ENCODE measurements at places on chromosomes 5 and 9.

- no peak for DNase-seq
These were observed 454.3 kb downstream of the TLE1 start for GRCh38 chr9:81234924-81235610.

GRCh38 chr5:54874337-54875021 lies 110.9 kb downstream of the ESM1 start:
- DNase-seq: peak; percentile 12

- no peak for DNase-seq
These were observed 109.4 kb downstream of the ANKRD55 start for GRCh38 chr5:56123531-56124243.

DNA sequence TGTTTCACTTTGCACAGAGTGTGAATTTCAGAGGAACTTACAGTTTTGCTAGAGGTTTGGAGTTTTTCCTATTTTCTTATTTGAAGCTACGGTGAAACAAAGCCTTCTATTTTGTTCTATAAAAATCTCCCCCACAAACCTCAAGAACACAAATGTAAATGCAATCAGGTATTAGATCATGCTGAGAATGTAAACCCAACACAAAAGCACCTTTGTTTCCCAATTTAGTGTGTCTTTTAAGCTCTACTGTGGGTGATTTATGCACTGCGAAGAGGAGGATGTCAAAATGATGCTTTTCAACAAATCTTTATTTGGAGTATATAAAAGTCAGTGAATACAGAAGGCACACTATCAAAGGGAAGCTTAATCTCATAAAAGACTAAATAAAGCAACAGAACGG lies 4.3 kb upstream of the DRD1 start:
- DNase-seq: no peak

- DNase-seq: no peak
These were observed 128.7 kb downstream of the NIPBL start for GRCh38 chr5:37005252-37005651.

GRCh38 chr9:104961238-104961637 lies 33.3 kb upstream of the ABCA1 start:
- no peak for DNase-seq

DNA sequence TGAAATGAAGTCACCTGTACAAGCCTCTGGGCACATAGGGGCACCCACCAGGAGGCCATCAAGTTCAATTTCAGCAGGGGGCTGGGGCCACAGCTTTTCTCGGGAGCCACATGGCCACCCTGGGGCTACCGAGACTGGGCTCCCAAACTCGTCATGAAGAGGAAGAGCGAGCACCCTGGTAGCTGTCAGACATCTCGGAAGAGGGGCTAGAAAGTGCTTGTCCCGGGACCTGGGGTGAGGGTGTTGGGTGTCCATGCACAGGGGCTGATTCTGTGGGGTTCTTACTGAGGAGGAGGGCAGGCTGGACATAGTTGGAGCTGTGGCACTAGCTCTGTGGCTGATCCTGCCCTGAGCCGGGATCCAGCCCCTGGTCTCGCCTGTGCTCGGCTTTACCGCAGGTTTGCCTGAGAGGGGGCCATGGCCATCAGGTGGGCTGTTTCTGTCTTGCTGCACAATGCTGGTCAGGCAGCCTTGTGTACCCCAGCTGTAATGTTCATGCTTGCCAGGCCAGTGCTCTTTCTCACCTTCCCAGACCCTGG lies 70.3 kb downstream of the PHF2 start:
- no peak for DNase-seq

DNA sequence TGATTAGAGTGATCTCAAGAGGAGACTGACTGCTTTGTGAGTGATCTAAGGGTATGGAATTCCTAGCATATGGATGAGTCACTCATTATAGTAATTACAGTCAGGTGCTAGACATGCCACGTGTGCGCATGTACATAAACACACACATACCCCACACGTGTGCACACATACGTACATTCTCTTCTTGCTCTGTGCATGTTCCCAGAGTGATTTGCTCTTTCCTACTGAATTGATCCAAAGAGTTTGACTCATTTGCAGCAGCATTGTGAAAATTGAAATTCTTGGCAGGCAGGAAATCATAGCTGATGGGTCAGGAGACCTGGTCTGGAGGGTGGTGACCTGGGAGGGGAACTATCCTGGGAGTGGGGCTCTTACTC lies 63.8 kb downstream of the ANGPTL2 start:
- no peak for DNase-seq

GRCh38 chr9:136311051-136312008 lies 7.4 kb upstream of the CCDC187 start:
- no peak for DNase-seq

- DNase-seq: no peak
These were observed 256.3 kb downstream of the SMARCA2 start for GRCh38 chr9:2271426-2271825.

- no peak for DNase-seq
These were observed 69.3 kb downstream of the SGCD start for GRCh38 chr5:156396063-156396829.

- no peak for DNase-seq
These were observed 263.5 kb downstream of the NTRK2 start for GRCh38 chr9:84932915-84933527.

DNA sequence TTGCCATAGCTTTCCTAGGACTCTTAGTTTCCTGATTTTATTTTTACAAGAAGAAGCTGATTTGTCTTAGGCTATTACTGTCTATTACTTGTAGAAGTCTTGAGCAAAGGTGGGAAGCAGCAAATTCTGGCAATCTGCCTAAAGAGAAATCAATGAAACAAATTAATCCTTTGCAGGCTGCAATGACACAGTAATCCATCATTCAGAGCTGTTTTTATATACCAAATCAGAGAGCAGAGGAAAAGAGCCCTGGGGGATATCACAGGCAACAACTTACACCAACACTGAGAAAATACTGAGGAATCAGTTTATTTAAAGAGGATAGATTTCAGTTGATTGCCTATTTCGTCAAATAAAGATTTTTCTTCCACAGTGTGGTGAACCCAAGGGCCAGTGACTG lies 13.6 kb downstream of the NR2F1-AS1 start:
- no peak for DNase-seq

GRCh38 chr5:151178777-151179488 lies 21.4 kb upstream of the ANXA6 start:
- DNase-seq: no peak

DNA sequence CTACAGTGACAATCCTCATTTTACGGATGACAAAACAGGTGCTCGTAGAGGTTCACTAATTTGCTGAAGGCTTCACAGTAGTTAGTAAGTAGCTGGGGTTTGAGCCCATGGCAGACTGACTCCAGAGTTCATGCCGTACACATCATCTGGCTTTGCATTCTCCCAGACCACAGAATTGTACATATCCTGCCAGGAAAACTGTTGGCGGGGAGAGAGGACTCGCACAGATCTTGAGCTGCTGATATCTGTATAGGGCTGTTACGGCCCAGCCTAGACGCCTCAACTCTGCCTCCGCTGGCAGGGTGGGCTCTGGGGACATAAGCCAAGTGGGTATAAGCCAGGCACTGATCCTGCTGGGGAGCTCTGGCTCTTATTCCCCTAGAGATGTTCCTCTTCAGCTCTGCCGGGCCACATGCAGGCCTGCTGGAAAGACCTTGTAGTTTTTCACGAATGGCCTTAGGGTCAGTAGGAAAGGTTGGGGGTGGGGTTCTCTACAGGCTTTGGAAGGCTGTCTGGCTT lies 16.3 kb downstream of the LARP1 start:
- DNase-seq: no peak

GRCh38 chr9:119088002-119088547 lies 281.2 kb downstream of the BRINP1 start:
- no peak for DNase-seq

GRCh38 chr9:107708791-107709190 lies 219.2 kb upstream of the KLF4 start:
- no peak for DNase-seq

- DNase-seq: no peak
These were observed 346.8 kb downstream of the PIK3R1 start for GRCh38 chr5:68562308-68562707.

DNA sequence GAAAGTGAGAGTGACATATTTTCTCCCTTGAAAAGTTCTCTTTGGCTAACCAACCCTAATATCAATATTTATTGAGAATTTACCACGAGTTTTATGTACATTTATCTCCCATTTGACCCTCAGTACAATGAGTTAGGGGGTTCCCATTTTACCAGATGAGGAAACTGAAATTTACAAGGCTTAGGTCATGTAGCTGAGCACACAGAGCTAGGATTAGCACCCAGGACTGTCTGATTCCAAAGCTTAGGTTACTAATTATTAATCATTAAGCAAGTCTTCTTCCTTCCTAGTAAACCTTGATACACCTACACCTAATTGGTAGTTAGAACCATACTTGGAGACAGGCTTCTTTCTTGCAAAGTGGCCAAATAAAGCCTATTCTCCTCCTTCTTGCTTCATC lies 12.2 kb downstream of the SLC1A1 start:
- no peak for DNase-seq

DNA sequence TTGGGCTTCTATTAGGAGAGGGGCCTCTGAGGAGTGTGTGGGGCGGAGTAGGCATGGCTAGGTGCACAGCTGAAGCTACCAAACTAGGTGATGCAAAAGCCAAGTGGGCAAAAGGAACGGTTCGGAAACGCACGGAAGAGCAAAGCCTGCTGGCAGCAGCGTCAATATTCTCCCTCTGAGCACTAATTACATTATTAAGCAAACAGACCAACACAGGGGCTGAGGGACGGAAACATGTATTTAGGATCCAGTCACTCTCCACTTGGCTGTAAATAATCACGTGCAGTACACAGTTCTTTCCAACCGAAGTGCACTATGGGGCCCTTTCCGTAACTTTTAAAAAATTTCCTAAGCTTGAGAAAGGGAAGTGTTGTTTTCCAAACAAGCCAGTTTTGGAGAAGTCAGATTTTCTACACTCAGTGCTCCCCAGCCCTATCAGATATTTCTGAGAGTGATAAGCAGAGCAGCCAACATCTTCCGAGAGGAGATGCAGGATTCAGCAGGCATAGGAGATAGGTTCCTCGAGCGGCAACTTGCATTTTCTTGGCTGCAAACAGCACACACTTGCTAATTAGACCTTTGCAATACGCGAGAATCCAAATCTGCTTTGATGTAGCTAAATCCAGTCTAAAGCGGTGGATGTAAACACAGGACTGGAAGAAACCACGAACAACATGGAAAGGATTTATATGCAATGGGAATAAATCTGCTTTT lies 217.2 kb upstream of the TBCA start:
- no peak for DNase-seq

DNA sequence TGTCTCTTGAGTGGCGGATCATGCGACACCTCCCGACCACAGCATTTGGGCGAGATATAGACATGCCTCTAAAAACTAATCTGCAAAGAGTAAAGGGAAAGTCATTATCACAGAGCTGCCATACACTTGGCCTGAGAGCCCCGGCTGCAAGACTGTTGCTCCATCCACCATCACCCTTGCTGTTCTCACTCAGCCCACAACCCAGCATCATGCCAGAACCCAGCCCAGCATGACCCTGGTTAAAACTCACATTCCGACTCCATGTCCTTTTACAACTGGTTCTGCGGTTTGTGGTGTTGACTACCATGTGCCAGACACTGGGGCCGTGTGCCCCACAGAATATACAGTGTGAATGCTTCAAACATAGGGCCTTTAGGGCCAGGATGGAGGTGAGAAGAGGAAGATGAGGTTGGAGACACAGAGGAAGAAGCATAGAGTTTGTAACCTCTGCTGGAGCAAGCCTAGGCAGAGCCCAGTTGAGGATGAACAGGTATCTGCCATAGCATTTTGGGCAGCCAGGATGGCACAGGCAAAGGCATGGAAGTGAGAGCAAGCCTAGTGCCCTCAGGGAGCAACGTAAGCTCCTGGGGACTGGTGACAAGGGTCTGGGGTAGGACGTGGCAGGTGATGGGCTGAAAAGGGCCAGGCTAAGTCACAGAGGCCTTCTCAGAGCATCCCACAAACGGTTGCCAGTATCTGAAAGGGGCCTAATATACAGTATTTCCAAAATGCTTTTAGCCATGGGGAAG lies 37.5 kb upstream of the SMU1 start:
- no peak for DNase-seq

- DNase-seq: no peak
These were observed 35.1 kb upstream of the EDIL3 start for GRCh38 chr5:84419742-84420141.

DNA sequence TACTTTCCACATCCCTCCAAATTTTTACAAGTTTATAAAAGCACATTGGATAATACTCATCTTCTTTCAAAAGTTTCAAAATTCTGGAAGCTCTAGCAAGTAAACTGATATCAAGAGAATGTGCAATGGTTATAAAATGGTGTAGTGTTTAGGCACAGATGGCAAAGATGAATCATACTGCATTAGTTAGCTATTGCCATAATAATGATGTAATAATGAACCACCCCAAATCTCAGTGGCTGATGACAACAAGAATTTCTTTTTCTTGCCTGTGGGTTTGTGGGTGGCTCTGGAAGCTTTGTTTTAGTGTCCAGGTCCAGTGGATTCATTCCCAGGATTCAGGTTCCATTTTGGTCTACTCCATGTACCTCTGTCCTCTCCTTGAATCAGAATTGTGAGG lies 319.0 kb downstream of the BRINP1 start:
- DNase-seq: no peak

DNA sequence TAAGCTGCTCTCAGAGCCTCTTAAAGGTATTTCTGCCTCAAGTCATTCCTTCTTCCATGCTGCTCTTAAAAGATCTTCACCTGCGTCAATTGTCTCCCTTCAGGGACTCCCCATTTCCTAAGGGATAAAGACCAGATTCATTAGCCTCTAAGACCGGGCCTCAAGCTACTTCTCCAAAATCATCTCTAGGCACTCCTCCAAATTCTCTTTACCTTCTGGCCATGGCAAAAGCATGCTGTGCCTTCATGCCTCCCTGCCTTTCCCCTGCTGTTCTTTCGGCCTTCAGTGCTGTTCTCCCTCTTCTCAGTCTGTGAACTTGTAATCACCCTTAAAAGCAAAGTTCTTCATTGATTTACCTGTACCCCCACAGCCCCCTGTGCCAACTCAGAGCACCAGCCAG lies 4.4 kb downstream of the TMOD1 start:
- DNase-seq: no peak

DNA sequence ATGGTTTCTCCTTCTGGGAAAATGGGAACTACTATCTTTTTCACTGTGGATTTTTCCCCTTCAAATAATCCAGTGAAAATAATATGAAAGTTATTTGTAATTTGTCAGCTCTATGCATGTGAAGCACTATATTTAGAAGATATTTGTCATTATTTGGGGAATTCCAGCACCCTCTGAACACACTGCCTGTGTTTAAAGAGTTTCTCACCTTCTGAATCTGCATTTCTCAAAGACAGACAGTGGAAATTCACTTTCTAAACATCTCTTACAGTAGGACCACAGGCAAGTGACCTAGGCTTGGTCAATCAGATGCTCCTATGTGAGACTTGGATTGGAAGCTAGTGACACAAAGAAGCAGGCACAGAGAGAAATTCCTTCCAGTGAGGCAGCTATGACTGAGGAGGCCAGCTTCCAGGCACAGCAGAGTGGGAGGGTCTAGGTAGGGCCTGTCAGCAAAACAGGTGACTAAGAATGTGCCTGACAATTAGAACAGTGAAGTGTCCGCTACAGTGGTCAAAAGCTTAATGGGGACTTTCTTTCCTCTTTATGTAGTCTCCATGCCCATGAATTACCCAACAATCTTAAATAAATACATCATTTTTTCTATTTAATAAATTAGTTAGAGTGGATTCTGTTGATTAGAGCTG lies 167.2 kb downstream of the HMHB1 start:
- no peak for DNase-seq

- peak; percentile 19 for DNase-seq
These were observed 31.2 kb downstream of the DEPDC1B start for GRCh38 chr5:60668686-60669304.
